ENCODE measurements at places on chromosomes 11 and 22.

DNA sequence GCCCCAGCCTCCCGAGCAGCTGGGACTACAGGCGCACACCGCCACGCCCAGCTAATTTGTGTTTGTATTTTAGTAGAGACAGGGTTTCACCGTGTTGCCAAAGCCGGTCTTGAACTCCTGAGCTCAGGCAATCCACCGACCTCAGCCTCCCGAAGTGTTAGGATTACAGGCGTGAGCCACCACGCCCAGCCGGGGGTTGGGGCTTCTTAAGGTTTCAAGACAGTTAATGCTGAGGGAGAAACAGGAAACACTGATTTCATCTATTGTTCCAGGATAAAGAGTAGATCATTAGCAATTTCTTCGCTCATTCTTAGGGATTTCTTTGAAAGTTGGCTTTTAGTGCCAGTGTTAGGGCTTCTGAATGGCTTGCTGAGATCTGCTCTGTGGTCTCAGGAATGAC lies 21.2 kb upstream of the CLMP start:
- DNase-seq, result peak; percentile 70

- no peak for DNase-seq
These were observed 15.6 kb upstream of the CHRNA10 start for GRCh38 chr11:3686751-3687150.

DNA sequence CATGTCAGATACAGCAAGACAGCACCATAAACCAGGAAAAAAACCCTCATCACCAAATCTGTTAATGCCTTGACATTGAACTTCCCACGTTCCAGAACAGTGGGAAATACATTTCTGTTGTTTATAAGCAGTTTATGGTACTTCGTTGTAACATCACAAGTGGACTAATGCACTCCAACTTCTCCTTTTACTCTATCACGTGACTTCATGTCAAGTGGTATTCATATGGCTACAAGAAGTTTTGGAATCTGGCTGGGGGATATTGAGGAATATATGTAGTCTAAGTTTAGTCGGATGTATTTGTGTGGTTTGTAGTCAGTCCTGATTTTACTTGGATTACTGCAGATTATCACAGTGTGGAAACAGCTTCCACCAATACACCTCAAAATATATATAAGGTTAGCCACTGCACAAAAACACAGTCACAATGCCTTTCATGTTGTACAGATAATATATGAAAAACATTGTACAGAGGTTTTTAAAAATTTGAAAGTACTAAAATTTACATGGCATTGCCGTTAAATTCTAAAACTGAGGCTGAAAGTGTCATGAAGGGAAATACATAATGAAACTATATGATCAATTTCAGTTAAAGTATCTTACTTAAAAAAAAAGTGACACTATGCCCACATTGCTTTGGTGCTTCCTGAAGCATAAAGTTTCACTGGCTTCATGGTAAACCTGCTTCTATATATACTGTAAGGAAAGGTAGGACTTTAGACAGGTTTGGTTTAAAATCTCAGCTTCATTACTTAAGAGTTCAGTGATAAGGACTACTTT lies 134.1 kb downstream of the CASP12 start:
- no peak for DNase-seq

GRCh38 chr11:3200388-3201111 lies 18.1 kb downstream of the MRGPRG start:
- no peak for DNase-seq

DNA sequence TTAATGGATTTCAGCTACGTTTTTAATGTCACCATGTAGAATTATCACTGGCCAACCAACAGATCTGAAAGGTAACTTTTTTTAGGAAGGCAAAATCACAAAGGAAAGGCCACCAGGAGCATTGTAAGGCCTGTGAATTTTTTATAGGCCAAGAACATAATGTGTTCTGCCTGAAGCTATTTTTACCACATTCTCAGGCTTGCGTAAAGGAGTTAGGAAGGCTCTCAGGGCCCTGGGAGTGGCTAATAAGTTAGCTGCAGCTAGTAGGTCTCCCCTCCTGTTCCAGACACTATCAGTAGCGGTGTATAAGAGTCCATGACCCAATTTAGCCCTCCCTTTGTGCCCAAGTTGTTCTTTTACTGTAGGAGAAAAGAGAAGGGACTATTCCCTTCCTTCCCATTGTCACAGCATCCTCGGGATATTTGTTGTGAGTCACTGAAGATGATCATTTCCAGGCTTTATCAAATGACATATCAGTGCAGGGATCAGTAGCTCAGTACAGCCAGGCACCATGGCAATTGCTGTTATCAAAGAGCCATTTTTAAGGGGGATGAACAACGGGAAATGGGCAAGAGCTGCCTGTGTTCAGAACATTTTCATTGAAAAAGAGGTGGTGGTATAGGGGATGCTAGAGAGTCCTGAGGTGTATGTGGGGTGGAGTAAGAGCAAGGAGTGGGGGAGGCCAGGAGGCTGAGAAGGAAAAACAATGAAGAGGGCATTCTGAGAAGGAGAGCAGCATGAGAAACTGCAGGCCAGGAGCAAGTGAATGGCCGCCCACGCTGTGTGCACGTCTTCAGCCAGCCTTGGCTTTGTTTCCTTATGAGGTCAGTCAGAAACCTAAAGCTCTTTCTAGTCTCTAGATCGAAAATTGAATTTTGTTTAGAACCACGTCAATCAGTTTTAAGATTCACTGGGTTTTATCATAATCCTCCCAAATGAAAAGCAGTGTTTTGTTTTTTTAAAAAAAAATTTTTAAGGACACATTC lies 940.3 kb downstream of the NTM start:
- DNase-seq, result no peak

GRCh38 chr11:36657610-36658267 lies 59.7 kb upstream of the RAG2 start:
- no peak for DNase-seq

- no peak for DNase-seq
These were observed 25.6 kb downstream of the MN1 start for GRCh38 chr22:27775758-27776649.

GRCh38 chr11:117059611-117060148 lies 38.5 kb downstream of the SIK3 start:
- DNase-seq, result no peak

Measured in mucosa of descending colon (tissue), 3 donors.